ENCODE measurements at places on chromosomes 11 and 22. TPM values are rescaled to one million over a fixed set of nuclear protein-coding genes. Genes with fewer than 3 reads are reported as not detected.
A peak's percentile ranks its signal among the peaks of the same experiment; 100 is the strongest.

POTEH gene
- polyA plus RNA-seq, result not detected

OR5A1 gene
- 0.03 TPM for polyA plus RNA-seq

DDX6 gene
- polyA plus RNA-seq, result 143 TPM

FGF4 gene
- not detected for polyA plus RNA-seq

GRCh38 chr22:20553947-20554741, 46.7 kb downstream of the MED15 start:
- peaks cover 39% of the 10 kb centered on the region for H3K4me1 ChIP-seq
- peaks cover 83% of the 10 kb centered on the region for H3K36me3 ChIP-seq
- no peak overlapping the region for H3K4me3 ChIP-seq
- no peak overlapping the region for H3K27ac ChIP-seq

GRCh38 chr11:61901397-61901796, 10.1 kb upstream of the FADS3 start:
- H3K4me3 ChIP-seq, result no peak overlapping the region
- no peaks in the 10 kb centered on the region for H3K36me3 ChIP-seq
- H3K4me1 ChIP-seq, result peaks cover 7% of the 10 kb centered on the region
- no peak overlapping the region for H3K27ac ChIP-seq

- no peaks in the 10 kb centered on the region for H3K4me1 ChIP-seq
- peak; percentile 53 for DNase-seq
- no peak overlapping the region for H3K4me3 ChIP-seq
- no peak overlapping the region for H3K27ac ChIP-seq
- no peaks in the 10 kb centered on the region for H3K27me3 ChIP-seq
These were observed 84.1 kb downstream of the NXPE2 start for GRCh38 chr11:114762408-114762807.

- no peaks in the 10 kb centered on the region for H3K27me3 ChIP-seq
- peaks cover 91% of the 10 kb centered on the region for H3K36me3 ChIP-seq
- no peak overlapping the region for H3K27ac ChIP-seq
- DNase-seq, result no peak
- no peaks in the 10 kb centered on the region for H3K4me1 ChIP-seq
- H3K4me3 ChIP-seq, result no peak overlapping the region
These were observed 25.1 kb downstream of the TSG101 start for GRCh38 chr11:18501629-18502028.

GRCh38 chr11:3219281-3219892, 774 bp upstream of the MRGPRG start:
- no peaks in the 10 kb centered on the region for H3K36me3 ChIP-seq
- no peak overlapping the region for H3K27ac ChIP-seq
- DNase-seq, result no peak
- no peaks in the 10 kb centered on the region for H3K4me1 ChIP-seq
- no peak overlapping the region for H3K4me3 ChIP-seq
- no peaks in the 10 kb centered on the region for H3K27me3 ChIP-seq

DNA sequence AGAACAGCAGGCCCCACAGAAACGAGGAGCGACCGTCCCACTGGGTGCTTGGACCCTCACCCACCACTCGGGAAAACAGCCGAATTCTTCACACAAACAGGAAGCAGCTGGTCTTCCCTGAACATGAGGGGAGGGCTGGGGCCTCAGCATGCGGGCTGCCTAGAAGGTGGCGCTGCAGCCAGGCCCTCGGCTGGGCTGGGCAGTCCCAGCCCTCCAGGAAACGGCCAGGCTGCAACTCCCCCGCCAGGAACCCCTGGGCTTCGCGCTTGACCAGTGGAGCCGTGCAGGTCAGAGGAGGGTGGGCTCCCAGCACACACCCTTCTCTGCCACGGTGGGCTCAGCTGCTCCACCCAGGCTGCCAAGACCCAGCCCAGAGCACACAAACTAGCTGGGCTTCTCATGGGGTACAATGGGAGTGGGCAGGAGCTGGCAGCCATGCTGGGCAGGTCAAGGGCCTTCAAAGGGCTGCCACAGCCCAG, 29.6 kb downstream of the IGF2 start:
- H3K27ac ChIP-seq, result no peak overlapping the region
- H3K27me3 ChIP-seq, result peaks cover 19% of the 10 kb centered on the region
- peak; percentile 61 for DNase-seq
- no peak overlapping the region for H3K4me3 ChIP-seq
- no peaks in the 10 kb centered on the region for H3K4me1 ChIP-seq

DNA sequence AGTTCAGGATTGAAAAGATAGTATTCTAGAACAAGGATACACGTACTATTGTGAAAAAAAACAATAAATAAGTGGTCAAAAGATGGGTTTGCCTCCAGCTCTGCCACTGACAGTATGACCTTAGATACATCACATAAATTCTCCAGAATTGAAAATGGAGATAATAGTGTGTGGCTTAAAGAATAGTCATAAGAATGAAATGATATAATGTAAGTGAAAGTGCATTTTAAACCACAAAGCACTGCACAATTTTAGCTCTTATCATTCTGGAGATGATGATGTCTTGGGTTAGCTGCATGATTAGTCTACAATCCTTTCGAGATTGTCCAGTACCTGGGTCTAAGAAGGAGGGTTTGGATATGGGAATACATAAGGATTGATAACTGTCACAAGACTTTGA, 21.9 kb upstream of the CEP295 start:
- no peaks in the 10 kb centered on the region for H3K27me3 ChIP-seq
- H3K4me3 ChIP-seq, result no peak overlapping the region
- no peak for DNase-seq
- no peaks in the 10 kb centered on the region for H3K4me1 ChIP-seq
- no peak overlapping the region for H3K27ac ChIP-seq

DNA sequence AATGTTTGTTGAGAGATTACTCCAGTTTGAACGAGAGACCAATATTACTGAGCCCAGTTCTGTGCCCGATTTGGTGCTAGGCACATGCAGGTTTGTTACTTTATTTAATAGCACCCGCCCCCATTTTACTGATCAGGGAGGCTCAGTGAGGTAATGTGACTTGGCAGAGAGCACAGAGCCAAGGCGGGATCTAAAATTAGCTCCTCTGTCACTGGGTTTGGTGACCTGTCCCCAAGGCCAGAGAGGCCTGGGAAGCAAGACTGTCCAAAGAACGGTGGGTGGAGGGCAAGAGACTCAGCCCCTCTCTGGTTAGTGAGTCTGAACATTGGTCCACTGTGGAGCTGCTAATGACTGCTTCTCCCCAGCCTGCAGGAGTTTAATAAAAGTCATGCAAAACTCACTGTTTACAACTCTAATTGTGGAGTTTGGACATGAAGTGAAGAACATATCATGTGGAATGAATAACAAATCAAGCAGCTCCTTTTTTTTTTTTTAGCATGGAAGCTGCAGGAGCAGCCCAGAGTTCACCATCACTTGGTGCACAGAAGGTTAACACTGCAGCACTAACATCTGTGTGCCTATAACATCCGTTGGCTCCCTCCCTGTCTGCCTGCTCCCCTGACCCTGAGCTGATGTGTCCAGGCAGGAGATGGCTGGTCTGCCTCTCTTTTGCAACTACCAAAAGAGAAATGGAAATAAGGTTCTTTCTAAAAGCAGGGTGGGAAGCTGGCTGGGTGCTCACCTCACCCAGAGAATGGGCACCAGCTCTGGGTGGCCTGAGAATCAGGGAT, 39.0 kb downstream of the CSNK2A3 start:
- H3K27ac ChIP-seq, result peak overlapping the region; percentile 16
- H3K4me3 ChIP-seq, result no peak overlapping the region
- peaks cover 11% of the 10 kb centered on the region for H3K4me1 ChIP-seq
- H3K27me3 ChIP-seq, result no peaks in the 10 kb centered on the region
- DNase-seq, result no peak

DNA sequence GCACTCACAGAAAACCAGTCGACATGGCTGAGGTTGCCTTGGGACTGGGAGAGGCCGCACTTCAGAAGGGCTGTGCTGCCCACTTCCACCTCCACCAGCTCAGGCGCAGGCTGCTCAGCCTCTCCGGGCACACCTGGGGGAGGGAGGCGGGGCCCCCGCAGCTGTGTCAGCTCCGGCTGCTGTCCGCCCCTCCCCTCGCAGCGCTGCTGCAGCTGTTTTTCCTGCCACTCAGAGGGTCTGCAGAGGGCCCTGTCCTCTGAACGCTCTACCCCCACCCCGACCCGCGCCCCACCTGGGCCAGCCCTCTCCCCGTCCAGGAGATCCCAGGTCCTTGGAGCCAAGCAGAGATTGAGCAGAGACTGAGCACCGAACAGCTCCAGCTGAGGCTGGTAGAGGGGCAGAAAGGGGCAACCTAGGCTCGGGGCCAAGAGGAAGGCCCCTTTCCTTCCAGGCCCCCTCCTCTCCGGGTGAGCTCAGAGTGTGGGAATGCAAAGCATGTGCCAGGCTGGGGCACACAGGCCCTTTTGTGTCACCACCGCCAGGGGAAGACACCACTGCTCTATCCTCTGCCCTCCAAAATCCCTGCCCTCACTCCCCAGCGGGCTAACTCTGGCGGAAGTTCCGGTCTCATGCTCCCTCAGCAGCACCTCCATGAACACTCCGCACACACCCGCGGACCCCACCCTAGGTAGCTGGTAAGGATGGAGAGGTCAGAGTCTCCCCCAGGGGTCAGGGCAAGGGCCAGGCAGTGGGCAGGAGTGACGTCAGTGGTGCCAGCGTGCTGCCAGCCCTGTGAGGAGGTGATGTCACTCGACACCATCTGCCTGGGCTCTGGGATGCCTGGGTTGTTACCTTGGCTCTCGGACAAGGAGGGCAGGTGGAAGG, 1.6 kb downstream of the MCAM start:
- H3K4me1 ChIP-seq, result peaks cover 15% of the 10 kb centered on the region
- peak; percentile 48 for DNase-seq
- H3K36me3 ChIP-seq, result peaks cover 16% of the 10 kb centered on the region
- H3K4me3 ChIP-seq, result peak overlapping the region; percentile 45
- H3K27ac ChIP-seq, result peak overlapping the region; percentile 73

- H3K27ac ChIP-seq, result peak overlapping the region; percentile 91
- H3K4me1 ChIP-seq, result peaks cover 6% of the 10 kb centered on the region
These were observed 522 bp downstream of the CORO1B start for GRCh38 chr11:67442504-67443404.

GRCh38 chr11:102620818-102621561, 4.1 kb downstream of the MMP20 start:
- H3K4me1 ChIP-seq, result no peaks in the 10 kb centered on the region
- no peaks in the 10 kb centered on the region for H3K36me3 ChIP-seq
- DNase-seq, result no peak
- no peak overlapping the region for H3K27ac ChIP-seq

DNA sequence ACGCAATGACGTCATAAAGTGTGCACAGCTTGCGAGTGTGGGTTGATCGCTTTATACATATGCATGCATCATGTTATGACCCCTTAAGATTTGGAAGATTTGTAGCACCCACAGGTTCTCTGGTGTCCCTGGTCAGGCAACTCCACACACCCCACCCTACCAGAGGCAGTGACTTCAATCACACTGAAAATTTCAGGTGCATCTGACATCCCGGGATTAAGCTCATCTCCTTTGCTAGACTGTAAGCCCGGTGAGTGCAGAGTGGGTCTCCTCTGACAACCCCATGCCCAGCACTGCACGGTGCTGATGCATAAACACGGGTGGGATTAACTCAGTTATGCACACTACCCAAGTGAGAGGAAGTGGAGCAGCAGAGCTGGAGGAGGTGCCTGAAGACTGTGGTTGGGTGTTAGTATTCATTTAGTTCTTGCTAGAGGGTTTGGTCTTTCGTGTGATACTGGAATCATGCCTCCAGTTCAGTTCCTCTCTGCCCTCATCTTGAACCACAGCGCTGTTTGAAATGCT, 6.5 kb downstream of the ARSA start:
- no peak overlapping the region for H3K4me3 ChIP-seq
- no peaks in the 10 kb centered on the region for H3K27me3 ChIP-seq
- peak overlapping the region; percentile 43 for H3K27ac ChIP-seq

- DNase-seq, result no peak
- no peaks in the 10 kb centered on the region for H3K27me3 ChIP-seq
- no peak overlapping the region for H3K4me3 ChIP-seq
- peaks cover 77% of the 10 kb centered on the region for H3K4me1 ChIP-seq
- peak overlapping the region; percentile 73 for H3K27ac ChIP-seq
- no peaks in the 10 kb centered on the region for H3K36me3 ChIP-seq
These were observed 25.0 kb downstream of the MED15 start for GRCh38 chr22:20532256-20532993.

DNA sequence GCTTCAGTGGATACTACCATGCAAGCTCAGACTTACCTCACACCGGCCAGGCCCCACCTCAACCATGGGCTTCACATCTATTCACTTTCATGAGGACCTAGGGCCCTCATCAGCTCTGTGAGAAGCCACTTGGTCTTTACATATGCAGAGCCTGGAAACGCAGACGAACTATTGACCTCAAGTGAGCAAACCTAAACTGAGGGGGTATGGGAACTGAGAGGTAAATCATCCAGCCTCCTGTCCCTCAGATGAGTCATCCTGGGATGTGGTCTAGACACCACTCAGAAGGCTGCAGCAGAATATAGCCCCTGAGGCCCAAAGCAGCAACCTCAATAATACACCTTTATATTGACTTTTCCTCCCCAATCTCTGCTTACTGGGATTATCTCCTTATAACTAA, 578.0 kb downstream of the INSC start:
- H3K27me3 ChIP-seq, result no peaks in the 10 kb centered on the region
- no peak for DNase-seq
- no peaks in the 10 kb centered on the region for H3K36me3 ChIP-seq
- no peak overlapping the region for H3K4me3 ChIP-seq
- H3K27ac ChIP-seq, result no peak overlapping the region

- no peaks in the 10 kb centered on the region for H3K27me3 ChIP-seq
- H3K4me3 ChIP-seq, result no peak overlapping the region
- no peak for DNase-seq
- no peaks in the 10 kb centered on the region for H3K36me3 ChIP-seq
These were observed 910.4 kb downstream of the METTL15 start for GRCh38 chr11:29018631-29019030.

- peak; percentile 72 for DNase-seq
- H3K27ac ChIP-seq, result peak overlapping the region; percentile 54
- peaks cover 11% of the 10 kb centered on the region for H3K4me1 ChIP-seq
- H3K36me3 ChIP-seq, result no peaks in the 10 kb centered on the region
- no peaks in the 10 kb centered on the region for H3K27me3 ChIP-seq
These were observed 154.3 kb downstream of the FBXO7 start for GRCh38 chr22:32628628-32629572.

- no peaks in the 10 kb centered on the region for H3K36me3 ChIP-seq
- no peak overlapping the region for H3K4me3 ChIP-seq
- no peaks in the 10 kb centered on the region for H3K27me3 ChIP-seq
- no peak for DNase-seq
- no peak overlapping the region for H3K27ac ChIP-seq
These were observed 57.4 kb upstream of the BMAL1 start for GRCh38 chr11:13220148-13220547.

- H3K27me3 ChIP-seq, result no peaks in the 10 kb centered on the region
- H3K4me1 ChIP-seq, result no peaks in the 10 kb centered on the region
- no peak overlapping the region for H3K4me3 ChIP-seq
- no peak for DNase-seq
- no peak overlapping the region for H3K27ac ChIP-seq
- no peaks in the 10 kb centered on the region for H3K36me3 ChIP-seq
These were observed 270.5 kb upstream of the CADM1 start for GRCh38 chr11:115774756-115775155.

Data from left lung (tissue), 14 donors.